ENCODE measurements at places on chromosomes 7 and 10.

- DNase-seq, result no peak
Measured at GRCh38 chr10:63884426-63884825, 363.2 kb downstream of the REEP3 start.

GRCh38 chr10:42754155-42755027 lies 28.2 kb upstream of the BMS1 start:
- peak; percentile 2 for DNase-seq

- DNase-seq, result no peak
Measured at GRCh38 chr10:129940617-129941198, 23.4 kb downstream of the EBF3 start.

DNA sequence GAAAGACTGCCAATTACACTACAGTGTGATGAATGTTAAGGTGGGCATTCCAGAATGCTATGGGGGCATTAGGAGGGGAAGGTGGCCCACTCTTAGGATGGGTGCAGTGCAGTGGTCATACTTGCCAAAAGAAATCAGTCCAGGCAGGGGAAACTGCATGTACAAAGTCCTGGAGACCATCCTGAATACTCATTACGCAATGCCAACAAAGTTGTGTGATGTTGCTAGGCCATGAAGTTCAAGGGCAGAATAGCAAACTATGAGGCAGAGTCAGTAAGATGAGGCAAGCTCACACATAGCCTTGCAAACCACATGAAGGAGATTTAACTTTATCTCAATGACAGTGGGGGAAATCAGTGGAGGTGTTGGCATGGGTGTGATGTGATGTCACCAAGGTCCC lies 49.8 kb upstream of the SLC35B4 start:
- no peak for DNase-seq

DNA sequence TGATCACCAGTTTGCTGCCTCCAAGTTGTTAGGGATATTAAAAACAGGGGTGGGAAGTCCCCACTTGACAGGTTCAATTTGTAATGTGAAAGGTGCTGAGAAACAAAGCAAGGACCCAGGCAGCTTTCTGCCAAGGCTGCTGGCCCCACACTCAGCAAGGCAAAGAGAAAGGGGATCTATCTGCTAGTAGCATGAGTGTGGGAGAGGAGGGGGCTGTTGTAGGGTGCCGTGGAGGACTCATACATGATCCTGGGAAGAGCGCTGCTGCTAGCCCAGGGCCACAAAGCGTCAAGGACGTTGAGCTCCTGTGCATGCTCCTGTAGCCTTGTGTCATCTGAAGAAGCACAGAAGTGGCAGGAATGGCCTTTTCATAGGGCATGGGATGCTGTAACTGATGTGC lies 96.5 kb upstream of the INSYN2A start:
- no peak for DNase-seq

- peak; percentile 97 for DNase-seq
Measured at GRCh38 chr7:90655566-90655965, 59.4 kb downstream of the CDK14 start.

GRCh38 chr10:130378556-130379400 lies 242.6 kb downstream of the GLRX3 start:
- no peak for DNase-seq

GRCh38 chr7:12653518-12653917 lies 33.9 kb upstream of the ARL4A start:
- peak; percentile 41 for DNase-seq

- DNase-seq, result no peak
Measured at GRCh38 chr7:8371742-8372141, 61.7 kb upstream of the NXPH1 start.

- no peak for DNase-seq
Measured at GRCh38 chr10:8056871-8057331, 2.4 kb downstream of the GATA3 start.

DNA sequence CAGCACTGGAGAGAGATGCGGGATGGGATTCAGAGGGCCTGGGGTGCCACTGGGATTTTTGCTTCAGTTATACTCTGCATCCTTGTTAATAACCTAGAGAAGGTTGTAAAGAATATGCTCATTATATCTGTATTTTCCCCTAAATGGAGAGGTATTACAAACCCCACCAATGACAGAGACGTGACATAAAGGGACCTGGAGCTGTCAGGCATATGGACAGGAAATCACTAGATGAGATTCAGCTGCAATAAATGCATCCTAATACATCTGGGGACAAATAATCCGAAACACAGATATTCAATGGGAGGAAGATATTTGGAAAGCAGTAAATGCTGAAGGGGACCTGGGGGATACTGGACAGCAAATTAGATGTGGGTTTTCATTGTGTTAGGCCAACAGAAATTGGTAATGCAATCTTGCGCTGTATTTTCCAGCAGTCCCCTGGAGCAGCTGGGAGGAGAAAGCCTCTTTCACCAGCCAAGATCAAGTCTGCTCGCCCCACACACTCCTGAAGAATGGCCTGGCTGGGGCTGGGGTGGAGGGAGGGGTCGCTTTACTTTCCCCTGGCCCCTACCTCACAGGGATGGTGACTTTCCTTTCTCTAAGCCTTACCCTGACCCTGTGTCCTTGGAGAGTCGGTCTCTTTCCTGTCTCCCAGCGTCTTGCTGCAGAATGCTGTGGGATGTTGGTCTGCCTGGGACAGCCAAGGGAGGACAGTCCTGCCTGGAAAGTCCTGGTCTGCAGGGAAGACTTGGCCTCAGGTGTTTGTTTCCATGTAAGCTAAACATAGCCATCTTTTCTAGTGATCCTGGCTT lies 653.8 kb downstream of the LRMDA start:
- DNase-seq, result no peak

DNA sequence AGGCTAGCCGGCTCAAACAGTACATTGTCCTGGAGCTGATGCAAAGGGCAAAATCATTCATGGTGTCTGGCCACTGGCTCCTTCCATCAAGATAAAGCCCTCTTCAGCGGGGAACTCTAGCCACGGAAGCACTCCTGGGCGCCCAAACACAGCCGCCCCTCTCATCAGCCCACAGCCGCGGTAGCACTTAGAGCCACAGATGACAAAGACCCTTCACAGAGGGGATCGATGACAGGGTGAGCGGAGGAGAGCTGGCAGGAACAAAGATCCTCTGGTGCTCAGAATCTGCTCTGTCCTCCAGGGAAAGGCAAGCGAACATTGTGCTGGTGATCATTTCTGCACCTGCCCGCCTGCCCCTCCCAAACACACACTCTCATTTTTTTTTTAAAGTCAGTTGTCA lies 222.2 kb upstream of the NRP1 start:
- DNase-seq, result no peak

DNA sequence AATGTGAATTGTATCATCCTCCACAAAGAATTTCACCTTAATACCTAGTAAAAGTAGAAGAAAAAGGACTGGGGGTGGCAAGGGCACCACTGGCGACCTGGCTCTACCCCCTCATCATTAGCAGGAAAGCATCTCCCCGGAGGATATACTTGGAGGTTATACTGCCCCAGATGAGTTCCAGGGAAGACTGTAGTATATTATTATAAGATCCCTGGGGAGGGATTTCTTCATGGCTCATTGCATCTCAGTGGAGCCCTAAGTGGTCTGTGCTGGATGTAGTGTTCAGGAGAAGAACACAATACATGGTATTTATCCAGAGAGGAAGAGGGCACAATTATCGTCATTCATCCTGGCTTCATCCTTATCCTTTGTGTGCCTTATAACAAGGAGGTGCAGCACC lies 14.2 kb upstream of the DYNC1I1 start:
- no peak for DNase-seq

DNA sequence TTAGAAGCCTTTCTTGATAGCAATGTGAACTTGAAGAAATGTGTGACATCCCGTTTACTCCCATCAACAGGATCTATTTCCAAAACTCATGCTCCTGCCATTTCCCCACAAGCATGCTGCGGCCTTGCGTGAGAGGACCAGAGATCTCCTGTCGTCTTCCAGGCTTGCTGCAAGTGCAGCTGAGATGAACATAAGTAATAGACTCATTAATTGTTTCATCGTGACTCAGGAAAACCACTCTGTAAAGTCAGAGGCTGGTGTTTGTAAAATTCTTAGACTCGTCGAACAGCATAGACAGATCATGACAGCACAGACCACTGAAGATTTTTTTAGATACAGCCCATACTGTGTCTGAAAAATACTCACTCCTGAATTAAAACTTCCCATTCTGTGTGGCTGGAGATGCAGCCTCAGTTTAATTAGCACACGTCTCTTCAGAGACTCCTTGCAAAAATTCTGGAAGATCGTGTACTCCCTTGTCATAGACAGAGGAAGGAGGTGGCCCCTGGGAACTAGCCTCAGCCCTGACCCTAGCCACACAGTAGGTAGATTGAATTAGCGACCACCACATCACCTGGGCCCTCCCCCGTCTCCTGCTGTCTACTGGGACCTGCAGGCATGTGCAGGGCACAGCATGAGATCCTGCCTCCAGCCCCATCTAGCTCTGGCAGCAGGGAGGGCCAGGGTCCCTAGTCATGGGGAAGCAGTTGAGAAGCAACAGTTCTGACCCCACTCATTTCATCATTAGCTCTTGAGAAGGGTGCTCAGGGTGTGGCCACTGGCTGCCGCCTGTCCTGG lies 226.0 kb downstream of the CELF2 start:
- peak; percentile 66 for DNase-seq

GRCh38 chr7:21356616-21357015 lies 71.3 kb upstream of the SP4 start:
- no peak for DNase-seq

DNA sequence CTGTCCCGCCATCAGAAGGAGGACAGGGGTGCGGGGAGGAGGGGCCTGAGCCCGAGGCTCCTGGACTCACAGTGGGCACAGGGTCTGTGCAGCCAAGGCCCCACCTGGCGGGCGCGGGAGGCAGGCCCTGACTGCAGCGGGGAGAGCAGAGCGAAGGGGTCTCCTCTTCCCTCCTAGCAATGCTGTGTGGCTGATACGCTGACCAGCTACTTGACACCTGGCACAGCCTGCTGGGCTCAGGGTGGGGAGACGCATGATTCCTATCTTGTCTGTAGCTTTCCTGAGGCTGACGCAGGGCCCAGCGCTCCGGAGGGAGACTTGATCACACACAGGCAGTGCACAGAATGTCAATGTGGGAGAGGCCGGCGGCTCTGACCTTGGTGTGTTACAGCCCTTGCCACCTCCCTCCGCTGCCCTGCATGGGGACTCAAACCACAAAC lies 174.9 kb downstream of the ELFN1 start:
- DNase-seq, result no peak

GRCh38 chr10:73998929-73999691 lies 1.2 kb downstream of the VCL start:
- peak; percentile 95 for DNase-seq

All from fibroblast of skin of right quadriceps (primary cell).